ENCODE measurements at places on chromosomes 1 and 21.

DNA sequence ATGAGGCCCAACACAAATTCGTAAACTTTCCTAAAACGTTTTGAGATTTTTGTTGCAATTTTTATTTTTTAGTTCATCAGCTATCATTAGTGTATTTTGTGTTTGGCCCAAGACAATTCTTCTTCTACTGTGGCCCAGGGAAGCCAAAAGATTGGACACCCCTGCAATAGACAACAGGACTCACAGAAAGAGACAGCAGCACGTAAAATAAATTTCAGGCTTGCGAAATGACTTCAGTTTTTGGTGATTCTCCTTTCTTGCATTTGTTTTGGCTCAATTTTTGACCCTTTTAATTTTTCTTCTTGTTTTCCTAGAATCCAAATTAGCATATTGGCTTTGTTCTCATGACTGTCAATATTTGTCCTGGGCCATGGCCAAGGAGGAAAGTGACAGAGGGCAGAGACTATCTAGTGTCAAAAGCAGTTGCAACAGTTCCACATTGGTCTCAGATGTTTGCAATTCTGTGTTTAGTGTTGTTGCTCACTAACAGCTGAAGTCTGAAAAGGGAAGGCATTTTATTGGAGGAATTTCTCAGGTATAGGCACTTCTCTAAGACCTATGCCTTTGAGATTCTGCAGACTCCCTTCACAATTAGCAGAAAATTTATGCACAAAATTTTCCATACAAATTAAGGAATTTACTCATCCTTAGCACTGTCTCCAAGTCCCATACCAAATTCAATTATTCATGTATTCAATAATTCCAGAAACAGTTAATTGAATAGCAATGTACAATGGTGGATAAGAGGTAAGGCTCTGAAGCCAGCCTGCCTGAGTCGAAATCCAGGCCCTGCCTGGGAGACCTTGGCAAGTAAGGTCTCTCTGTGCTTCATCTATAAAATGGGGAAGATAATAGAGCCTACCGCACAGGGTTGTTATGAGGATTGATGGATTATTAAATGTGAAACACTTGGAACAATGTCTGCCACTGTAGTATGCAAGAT is 160.9 kb upstream of the IVNS1ABP start:
- no peak for DNase-seq

DNA sequence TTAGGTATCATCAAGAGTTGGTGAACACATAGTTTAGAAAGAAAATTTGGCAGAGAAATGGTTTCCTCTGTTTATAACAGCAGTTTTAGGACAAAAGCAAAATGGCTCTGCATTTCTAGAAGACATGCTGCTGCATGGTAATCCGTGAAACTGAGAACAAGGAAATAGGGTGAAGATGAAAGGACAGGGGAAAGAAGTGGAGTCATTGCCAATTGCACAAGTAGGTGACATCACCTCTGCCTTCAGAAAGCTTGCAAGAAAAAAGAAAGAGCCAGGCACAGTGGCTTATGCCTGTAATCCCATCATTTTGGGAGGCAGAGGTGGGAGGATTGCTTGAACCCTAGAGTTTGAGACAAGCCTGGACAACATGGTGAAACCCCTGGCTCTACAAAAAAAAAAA is 217.6 kb downstream of the LMX1A start:
- no peak for DNase-seq

- peak; percentile 47 for DNase-seq
These were observed 45.8 kb upstream of the SAMSN1 start for GRCh38 chr21:14591882-14592281.

DNA sequence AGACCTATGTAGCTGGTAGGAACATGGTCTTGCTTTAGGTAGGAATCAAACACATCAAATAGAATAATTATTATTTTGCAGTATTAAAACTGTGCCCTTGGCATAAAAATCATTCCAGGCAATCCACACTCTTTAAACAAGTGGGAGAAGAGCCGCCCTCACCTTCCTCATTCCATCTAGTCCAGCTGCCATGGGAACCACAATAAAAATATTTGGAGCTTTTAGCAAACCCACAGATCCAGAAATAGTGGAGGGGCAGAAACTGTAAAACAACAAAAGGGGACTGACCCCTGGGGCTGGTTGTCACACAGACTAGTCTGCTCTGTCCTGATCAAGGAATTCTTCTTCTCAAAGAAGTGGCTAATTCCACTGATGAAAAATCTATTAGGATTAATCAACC is 61.6 kb downstream of the PTPRC start:
- DNase-seq: no peak

DNA sequence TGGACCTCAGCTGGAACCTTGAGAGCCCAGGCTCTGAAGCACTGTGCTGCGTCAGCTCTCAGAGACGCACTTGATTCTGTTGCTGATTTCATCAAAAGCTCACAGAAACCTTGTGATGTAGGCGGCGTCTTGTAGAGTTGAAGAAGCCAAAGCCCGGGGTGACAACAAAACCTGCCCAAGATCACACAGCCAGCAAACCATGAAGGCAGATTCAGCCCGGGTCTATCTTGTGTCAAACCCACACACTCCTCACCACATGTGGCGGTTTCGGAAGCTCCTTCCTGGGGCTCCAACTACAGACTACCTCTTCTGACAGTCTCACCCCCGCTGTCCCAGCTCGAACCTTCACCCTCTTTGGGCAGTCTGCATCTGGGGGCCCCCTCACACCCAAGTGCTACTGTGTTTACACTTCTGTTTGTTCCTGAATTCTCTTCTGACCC is 50.4 kb downstream of the TENT5C start:
- peak; percentile 91 for DNase-seq

DNA sequence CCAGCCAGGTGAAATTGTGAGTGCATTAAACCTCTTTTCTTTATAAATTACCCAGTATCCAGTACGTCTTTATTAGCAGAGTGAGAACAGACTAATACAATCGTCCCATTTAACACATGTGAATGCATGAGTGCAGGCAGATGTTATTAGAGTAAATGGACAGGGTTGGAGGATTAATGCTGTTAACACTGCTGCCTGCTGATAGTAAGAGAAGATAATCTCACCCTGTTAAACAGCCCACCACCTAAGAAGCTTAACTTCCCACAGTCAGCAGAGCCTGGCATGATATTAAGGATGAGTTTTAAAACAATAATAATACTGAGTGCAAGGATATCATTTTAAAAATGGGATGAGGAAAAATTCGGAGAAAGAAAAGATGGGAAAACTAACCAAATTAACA is 181.4 kb upstream of the LHX8 start:
- DNase-seq: no peak

GRCh38 chr1:76240316-76240715 is 165.8 kb downstream of the ST6GALNAC3 start:
- no peak for DNase-seq

DNA sequence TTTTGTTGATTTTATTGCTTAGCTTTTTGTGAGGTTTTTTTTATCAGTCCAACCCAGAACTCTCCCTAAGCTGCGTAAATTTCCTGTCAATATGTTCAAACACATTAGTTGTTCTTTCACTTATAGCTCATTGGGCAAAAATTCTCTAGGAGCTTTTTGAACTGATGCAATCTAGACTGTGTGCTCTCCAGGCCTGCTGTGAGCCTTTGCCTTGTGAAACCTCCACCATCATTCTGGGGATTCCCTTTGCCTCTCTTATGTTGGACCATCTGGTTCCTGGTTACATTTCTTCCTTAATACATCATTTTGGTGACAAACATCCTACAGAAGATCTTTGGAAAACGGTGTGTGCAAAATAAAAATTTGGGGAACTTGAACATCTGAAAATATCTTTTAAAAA is 247.2 kb downstream of the LRRC7 start:
- no peak for DNase-seq

- no peak for DNase-seq
These were observed 941 bp upstream of the ROR1 start for GRCh38 chr1:63772876-63773275.

All from activated CD4-positive, alpha-beta T cell treated with anti-CD3 and anti-CD28 coated beads, Interleukin-2, Interleukin-6, amounts not matched to agents 100 ng/mL and 50 ng/mL, durations not matched to agents 16 hours and 8 hours (primary cell).